Retina (tissue), 1 donor: ENCODE measurements at places on chromosomes 1 and 21.

GRCh38 chr1:171965777-171966176, 124.5 kb downstream of the DNM3 start:
- no peak for DNase-seq

- no peak for DNase-seq
These were observed 142.6 kb downstream of the AJAP1 start for GRCh38 chr1:4797016-4797410.

DNA sequence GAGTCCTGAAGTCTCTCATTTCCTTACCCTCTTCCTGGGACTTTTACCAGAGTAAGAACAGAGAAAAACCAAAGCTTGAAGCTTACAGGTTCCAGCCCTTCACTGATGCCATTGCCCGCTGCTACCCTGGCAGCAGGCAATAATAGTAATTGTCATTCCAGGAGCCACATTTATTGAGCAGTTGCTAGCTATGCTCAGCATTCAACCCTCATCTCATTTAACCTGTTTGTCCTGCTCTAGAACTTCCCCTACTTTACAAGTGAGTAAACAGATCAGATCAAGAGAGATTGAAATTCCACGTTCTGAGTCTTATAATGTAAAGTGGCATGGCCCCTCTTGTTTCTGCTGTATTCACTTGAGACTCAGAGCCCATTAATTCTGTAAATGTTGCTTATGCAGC, 80.4 kb downstream of the ATP1A1 start:
- no peak for DNase-seq

- DNase-seq, result no peak
These were observed 2.2 kb downstream of the ACAP3 start for GRCh38 chr1:1305300-1306069.

GRCh38 chr1:24266398-24266941, 52.7 kb upstream of the GRHL3 start:
- DNase-seq, result no peak

DNA sequence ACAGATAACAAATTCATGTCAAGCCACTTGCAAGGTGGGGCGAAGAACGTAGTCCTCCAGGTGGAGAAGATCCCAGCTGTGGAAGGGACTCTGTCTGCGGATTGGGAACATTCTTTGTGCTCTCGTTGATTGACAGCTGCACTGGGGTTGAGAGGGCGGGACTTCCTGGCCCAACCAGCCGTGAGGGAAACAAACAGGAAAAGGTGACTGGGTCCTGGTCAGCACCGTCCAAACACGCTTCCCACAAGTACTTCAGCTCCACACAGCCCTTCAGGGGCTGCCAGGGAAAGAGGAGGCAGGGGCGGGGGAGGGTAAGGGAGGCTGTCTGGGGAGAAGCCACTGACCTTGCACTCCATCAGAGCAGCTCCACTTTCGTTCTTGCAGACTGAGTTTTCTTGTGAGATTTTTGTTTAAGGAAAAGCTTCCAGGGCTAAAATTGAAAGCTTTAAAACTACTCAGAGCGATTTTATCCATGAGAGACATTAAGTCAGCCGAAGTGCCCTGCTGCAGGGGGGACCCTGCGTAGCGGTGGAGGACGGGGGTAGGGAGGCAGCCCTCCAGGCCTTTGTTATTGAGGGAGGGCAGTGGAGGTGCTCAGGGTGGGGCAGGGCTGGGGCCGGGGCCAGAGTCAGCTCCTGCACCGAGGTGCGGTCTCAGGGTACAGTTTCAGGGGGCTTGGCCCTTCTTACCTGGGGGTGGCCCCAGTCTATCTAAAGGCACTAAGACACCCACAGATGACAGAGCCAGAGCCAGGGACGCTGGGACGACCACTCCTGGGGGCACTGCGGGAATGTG, 21.6 kb upstream of the STUM start:
- DNase-seq, result no peak

DNA sequence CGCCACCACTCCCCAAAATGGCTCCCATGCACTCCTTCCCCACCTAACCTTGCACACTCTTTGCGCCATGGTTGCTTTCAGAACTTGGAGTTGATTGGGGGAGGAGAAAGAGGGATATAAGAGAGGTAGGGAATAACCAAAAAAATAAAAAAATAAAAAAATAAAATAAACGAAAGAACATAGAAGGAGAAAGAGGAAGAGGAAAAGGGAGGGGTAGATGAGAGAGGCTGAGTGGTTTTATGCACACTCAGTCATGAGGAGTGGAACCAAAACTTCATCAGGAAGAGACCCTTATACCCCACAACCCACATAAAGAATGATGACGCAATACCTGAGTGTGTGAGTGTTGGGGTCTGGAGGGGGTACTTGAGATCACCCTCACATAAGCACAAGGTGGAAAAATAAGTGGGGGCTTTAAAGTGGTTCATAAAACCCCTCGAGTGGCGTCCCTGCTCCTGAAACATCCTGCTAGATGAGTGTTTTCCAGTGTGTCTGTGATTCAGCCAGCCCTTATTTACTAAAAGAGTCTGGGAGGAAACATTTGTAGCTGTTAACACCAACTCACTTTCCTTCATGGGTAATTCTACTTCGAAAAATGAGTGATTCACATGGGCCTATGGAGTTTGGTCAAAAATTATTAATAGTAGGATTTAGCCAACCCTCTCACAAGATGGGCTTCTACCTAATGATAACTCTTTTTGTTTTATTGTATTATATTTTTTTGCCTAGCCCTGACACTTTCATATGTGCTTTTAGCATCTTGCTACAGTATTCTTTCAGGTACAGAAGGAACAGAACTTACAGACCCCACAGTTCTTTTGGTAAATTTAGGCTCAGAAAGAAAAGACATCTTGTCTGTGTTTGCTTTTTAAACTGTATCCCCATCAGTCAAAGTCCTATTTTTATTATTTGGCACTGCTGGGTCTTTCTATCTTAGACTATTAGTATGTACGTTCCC, 5.2 kb downstream of the SLAMF1 start:
- no peak for DNase-seq

GRCh38 chr1:119917304-119918055, 21.2 kb upstream of the ADAM30 start:
- DNase-seq, result no peak

- no peak for DNase-seq
These were observed 8.7 kb upstream of the KCNK1 start for GRCh38 chr1:233605205-233605604.

DNA sequence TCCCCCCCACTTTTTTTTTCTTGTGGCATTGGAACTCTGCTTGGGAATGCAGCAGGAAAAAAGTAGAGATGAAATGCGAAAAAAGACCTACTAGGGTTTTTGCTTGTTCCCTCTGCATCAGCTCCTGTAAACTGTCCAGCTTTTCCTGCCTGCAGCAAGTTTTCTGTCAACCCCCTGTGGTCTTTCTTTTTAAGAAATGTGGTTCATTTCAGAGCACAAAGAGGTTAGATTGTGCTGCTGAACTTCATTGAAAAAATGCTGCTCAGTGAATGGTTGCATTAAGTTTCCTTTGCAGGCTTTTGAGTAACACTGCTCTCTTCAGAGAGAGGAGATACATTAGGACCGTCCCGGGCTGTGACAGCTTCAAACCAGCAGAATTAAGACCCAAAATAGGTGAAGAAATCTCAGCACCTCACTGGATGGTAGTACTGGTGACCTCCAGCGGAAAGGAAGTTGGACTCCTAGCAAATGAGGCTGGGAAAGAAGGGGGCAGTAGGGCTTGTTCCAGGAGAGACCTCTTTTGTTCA, 80.7 kb downstream of the NDUFS5 start:
- DNase-seq, result peak; percentile 46

- DNase-seq, result no peak
These were observed 63.9 kb downstream of the OBSCN start for GRCh38 chr1:228271701-228272251.
